ENCODE measurements at places on chromosomes 3 and 15.

- peak; percentile 59 for DNase-seq
These were observed 327.4 kb downstream of the SHQ1 start for GRCh38 chr3:72520690-72521308.

GRCh38 chr15:78761020-78761419 lies 50.2 kb downstream of the ADAMTS7 start:
- no peak for DNase-seq

DNA sequence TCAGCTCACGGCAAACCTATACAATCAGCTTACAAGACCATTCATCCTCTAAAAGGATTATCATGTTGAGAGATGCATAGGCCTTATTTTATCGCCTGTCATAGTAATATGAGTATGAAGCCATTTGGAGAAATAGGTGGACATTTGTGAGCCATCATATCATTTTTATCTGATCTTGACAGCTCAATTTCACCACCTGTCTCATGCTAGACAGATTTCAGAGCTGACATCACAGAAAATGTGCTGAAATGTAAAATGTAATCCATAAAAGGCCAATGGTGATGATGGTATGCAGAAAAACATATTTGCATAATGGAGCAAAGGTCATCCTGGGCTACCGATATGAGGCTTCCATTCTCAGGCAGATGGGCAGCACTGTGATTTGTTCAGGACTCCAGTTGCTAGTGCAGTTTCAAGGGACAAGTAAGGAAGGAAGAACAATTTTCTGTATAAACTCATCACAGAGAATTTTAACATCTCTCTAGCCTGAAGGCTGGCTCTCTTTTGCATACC lies 221.5 kb downstream of the ULK4 start:
- no peak for DNase-seq

DNA sequence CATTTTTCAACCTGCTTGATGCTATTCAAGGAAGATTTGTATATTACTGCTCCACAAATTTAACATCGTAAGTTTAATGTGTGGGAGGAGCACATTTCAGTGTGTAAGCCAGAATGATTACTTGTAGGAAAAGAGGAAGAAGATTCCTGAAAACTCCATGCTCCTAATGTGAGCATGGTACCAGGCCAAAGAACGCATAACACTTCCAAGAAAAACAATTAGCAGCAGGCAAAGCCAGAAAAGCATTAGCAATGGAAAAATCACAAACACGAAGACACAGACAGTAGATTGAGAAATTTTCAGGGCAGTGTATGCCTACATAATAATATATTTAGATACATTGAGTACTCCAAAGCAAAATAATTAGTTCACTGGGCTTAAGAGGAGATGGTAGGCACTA lies 96.6 kb upstream of the CBLB start:
- no peak for DNase-seq

DNA sequence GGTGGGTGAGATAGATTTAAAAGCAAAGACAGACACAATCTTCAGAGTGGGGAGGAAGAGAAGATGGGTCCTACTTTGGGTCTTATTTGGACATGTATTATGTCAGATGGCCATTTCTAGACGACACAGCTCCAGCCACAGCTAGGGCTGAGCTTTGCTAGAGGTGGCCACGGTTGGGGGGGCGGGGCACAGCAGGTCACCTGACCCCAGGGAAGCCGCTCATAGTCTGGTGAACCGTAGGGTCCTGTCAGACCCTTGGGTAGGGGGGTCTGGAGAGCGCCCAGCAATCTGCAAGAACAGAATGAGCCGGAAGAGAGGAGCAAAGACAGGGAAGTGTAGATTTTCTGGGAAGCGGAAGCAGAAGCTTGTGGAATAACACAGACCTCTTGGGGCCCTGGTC lies 6.6 kb downstream of the EPB42 start:
- DNase-seq: no peak

- DNase-seq: no peak
These were observed 71.8 kb upstream of the NDUFB4 start for GRCh38 chr3:120524171-120524923.

DNA sequence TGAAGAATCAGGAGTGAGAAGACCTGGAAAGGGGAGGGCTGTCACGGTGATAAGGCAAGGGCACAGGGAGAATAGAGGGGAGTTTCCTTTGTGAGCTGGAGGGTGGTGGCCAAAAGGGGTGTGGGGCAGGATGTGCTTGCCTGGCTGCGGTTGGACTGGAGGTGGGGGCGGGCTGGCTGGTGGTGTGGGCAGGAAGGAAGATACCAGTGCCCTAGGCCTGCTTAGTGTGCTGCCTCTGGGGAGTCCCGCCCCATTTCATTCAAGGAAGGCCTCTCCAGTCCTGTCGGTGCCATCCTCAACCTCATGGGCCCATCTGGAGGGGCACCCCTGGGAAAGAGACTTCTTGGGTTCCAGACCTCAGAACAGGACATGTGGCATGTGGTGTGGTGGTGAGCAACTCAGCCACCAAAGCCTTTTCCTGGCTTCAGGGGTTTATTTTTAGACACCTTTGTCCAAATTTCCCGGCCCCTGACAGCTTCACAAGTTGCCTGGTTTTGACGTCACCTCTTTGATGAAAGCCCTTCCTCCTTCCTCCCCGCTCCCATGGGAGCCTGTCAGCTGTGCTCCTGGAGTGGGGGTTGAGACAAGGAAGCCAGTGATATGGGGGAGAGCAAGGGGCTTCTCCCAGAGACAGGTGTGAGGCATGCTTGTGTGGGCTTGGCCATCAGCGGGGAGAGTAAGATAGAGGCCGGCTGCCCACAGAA lies 15.6 kb downstream of the TEX264 start:
- peak; percentile 71 for DNase-seq

GRCh38 chr15:84112025-84112424 lies 123.5 kb upstream of the GOLGA6L4 start:
- DNase-seq: no peak

DNA sequence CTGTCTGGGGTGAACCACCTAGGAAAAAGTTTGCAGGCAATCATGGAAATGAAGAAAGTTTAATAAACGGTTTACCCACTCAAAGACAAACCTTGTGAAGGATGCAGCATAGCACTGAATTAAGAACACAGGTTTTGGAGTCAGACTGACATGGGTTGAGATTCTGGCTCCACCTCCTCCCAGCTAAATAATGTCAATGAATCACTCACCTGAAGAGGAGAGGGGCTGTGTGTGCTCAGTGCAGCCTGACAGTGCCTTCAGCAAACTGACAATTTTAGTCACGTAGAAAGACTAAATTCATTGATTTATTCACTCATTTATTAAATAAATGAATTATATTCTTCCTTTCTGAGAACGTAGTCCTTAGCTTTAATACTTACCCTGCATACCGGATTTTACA lies 18.9 kb downstream of the NR1I2 start:
- DNase-seq: no peak

DNA sequence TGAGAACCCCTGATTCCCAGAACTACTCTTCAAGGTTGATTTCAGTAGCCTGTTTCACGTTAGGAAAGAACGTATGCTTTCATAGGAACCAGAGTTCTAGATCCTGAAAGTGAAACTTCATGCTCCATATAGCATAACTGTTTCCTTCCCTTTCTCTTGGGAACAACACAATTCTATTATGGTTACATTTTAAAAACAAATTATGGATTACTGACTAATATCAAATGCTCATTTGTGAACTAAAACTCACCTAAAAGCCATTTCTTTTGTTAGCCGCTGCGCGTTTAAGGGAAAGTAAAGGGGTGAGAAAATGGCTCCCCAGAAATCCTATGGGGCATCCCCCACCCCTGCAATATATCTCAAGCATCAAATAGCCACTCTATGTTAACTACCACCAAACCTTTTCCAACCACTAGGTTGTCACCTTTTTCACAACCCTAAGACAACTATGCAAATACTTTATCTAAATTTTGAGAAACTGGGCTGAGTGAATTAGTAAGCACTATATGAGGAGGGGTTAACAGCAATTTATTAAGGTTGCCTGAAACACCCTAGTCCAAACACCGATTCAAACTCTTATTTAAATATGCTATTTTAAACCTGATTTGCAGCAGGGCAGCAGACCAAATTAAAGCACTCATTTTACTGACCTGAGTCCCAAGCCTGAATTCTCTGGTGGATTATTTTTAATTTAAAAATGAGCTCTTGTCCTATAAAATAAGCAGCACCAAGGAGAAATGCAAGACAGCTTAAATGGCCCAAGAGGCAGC lies 2.4 kb downstream of the SIAH2 start:
- no peak for DNase-seq

DNA sequence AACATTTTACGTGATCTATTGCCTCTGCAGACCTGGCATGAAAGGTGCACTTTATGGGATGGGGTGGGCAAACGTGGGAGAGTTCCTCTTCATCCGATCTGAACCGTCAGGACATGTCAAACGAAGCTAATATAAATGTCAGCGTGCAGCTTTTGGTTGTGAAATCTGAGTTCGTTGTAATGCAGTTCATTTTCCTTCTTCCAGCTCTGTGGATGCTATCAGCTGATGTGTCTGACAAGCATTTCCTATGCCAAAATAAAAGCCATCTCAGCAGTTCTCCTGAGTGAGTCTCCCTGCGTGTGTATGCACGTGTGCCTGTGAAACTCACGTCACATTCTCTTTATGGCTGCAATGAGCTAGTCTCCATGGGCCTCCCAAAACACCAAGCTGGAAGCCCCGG lies 512.3 kb downstream of the MCTP2 start:
- DNase-seq: no peak

- DNase-seq: no peak
These were observed 27.9 kb downstream of the MCTP2 start for GRCh38 chr15:94259121-94259751.

GRCh38 chr15:77857419-77857818 lies 220.1 kb downstream of the TBC1D2B start:
- DNase-seq: no peak

DNA sequence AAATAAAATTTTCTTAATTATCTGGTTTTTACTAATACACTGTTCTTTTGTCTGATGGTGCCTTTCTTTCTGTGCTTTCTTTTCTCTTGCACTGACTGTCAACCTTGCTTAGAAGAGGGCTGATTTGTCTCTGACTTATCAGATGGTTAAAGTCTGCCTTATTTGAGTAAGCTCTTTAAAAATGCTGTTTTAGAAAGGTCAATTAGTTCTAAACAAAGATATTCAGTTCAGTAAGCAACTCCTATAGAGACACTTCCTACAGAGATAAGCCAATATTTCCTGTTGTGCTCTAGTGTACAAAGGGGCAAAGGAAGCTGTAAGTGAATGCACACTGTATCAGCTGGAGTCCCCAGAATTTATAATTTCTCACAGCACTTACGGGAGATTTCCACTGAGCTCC lies 153.4 kb upstream of the TSPAN3 start:
- no peak for DNase-seq

- no peak for DNase-seq
These were observed 137.2 kb downstream of the CHSY1 start for GRCh38 chr15:101114610-101115009.

DNA sequence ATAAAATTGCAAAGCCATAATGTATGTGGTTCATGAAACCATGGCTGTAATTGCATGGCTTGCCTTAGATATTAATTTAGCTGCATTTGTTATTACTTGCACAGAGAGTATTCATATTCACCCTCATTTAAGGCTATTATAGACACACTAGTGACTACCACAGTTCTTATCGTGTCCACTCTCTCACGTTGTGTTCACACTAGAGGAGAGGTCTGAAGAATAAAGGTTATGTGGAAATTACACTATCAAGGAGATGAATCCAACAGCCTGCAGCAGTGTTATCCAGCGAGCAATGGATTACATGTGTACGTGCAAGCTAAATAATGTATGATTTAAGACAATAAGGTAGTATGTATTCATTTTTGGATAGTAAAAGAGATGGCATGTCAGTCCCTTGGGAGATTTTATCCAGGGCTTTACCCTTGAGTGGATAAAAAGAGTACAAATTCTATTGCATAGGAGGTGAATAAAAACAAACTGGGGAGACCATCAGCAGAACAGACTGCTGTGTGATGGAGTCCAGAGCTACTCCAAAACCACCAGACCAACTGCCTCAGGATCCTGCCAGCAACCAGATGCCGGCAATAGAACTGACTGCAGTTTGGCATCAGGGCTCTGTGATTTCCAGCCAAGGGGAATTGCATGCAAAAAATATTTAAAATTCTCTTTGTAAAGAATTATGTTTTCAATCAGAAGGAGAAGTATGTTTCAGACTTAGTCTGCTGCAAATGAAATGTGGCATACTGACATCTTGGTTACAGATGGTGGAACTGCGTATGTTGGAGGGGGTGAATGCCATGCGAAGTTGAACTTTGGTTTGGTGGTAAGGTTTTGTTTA lies 146.6 kb downstream of the RBMS3 start:
- no peak for DNase-seq

DNA sequence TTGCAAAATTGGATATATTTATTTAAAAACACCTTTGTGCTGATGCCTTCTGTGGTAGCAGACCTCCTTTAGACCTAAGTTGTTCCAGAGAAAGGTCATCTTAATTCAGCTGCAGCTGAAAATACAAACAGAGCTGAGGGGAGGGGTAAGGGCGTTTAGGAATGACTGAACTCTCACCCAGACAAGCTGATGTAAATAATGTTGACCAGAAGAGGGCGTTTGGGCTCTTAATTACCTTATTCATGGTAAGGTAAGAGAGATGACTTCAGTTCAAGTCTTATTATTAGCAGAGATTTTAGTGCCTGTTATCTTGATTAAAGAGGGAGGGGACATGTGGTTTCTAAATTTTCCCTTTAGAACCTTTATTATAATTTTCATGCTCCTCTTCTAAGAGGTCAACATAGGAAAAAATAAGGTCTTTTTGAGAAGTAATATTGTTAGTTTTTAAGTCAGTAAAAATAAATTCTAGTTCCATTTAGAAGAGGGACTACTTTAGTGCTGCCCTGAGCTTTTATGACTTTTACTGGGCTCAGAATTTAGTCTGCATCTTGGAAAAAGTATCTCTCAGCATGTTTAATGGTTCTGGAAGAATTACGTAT lies 46.3 kb downstream of the GPR171 start:
- DNase-seq: no peak

DNA sequence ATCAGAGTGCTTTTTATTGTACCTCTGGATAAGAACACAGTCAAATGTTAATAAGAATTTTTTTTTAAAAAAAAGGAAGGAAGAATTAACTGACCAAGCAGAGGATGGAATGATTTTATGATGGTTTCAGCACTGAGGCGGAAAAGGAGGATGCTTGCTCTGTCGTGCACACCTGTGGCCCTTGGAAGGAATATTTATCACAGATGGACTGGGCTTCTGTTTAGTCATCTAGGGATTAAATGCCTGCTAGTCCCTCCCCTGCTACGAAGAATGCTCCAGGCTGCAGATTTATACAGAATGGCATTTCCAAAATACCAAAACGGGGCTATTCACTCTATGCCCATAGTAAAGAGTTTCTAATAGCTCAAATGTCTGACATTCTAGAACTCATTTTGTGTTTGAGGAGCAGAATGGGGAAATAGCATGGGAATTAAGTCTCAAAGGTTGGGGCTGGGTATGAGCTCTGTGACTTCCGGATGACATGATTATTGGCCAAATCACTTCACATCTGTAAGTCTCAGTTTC lies 92.8 kb upstream of the BCL6 start:
- DNase-seq: no peak

- DNase-seq: no peak
These were observed 166.1 kb downstream of the PGPEP1L start for GRCh38 chr15:98841419-98841970.

DNA sequence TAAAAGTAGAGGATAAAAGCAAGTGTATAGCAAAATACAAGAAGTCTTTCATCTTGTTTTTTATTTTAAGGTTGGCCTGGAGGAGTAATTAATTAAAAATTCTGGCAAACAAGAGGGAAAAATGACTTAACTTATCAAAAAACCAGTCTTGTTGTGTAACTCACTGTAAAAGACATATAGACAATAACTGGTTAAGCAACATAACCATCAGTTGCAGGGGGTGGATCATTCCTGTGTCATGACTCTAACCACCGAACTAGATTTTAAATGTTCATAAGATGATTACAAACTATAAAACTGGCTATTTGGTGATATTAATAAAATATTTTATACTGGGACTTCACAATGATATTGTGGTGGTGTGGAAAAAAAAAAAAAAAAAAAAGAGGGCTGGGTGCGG lies 130.6 kb downstream of the STAG1 start:
- DNase-seq: no peak

All from activated T-cell treated with anti-CD3 and anti-CD28 coated beads for 48 hours (primary cell).